ENCODE measurements at places on chromosomes 11 and 22.

- no peak for DNase-seq
These were observed 32.5 kb downstream of the PDE3B start for GRCh38 chr11:14676068-14676467.

- DNase-seq, result no peak
These were observed 8.5 kb upstream of the FXYD6 start for GRCh38 chr11:117884994-117885393.

DNA sequence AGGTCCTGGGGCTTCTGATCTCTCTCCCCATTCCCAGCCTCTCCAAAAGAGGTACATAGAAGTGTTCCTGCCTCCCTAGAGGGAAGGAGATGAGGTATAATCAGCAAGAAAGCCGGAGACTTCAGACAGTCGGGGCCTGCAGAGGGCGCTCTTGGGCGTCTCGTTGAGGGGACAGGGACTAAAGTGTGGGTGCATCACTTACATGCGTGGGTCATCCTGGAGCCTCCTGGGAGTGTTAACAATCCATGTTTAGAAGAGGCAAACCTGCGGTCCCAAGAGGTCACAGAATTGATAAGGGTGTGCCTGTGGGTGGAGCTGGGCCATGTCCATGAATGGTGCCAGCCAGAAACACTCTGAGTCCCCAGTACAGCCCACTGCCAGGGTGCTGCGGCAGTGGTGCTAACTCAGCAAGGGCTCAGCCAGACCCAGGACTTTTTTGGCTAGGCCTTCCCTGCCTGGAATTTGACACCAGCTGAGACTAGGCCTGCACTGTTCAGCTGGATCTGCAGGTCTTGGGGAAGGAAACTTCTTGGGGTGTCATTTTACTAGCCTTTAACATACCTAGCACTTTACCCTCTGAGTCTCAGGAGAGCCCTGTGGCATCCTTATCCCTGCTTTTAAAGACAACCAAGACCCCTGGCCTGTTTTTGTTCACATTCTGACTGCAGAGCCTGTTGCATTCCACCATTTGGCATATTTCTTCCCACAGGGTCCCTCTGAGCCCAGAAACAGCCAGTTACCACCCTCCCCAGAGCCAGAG, 5.5 kb downstream of the YDJC start:
- DNase-seq, result no peak

GRCh38 chr11:115266066-115266639, 238.1 kb downstream of the CADM1 start:
- DNase-seq, result no peak

GRCh38 chr11:1502168-1502953, 15.8 kb upstream of the MOB2 start:
- no peak for DNase-seq

- DNase-seq, result no peak
These were observed 2.9 kb downstream of the MICAL3 start for GRCh38 chr22:18021431-18021830.

Data from lower leg skin (tissue), 4 donors.